Activated CD4-positive, alpha-beta T cell treated with anti-CD3 and anti-CD28 coated beads, Interleukin-2, amount 50 U/mL, for 16 hours (primary cell): ENCODE measurements at places on chromosomes 6 and 20.

DNA sequence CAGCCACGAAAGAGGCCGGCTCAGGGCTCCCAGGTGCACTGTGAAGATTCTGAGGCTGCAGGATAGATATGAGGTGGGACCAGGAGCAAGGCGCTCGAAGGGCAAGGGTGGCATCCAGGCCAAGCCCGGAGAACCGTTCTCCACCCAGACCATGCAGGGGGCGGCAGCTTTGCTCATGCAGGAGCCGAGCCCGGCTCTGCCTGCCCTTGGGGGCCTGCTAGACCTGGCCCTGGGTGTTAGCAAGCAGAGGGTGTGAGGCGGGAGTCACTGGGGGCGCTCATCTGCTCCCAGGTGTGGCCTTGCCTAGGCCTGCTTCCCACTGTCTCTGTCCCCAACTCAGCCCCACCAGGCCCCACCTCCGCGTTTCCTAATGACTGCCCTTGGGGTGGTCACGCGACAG, 59.4 kb downstream of the WDR27 start:
- DNase-seq: no peak

- DNase-seq: no peak
Measured at GRCh38 chr6:44480097-44480541, 92.6 kb downstream of the CDC5L start.

DNA sequence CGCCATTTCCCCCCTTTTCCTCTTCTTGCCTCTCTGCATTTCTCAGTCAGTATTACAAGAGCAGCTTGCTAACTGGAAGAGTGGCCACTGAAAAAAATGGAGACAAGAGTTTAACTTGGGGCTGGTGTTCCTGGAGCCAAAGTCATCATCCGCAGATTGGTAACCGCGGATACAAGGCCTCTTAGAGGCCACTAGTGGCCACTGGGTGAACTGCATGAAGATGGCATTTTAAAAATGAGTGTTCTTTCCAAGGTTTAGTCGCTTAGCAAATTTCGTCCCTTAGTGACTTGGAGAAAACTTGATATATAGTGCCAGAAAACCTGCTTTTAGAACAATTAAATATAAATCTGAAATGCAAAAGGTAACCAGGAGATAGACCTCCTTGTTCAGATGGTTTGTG, 4.8 kb downstream of the F13A1 start:
- peak; percentile 29 for DNase-seq

GRCh38 chr6:81944661-81945060, 192.2 kb upstream of the TENT5A start:
- DNase-seq: no peak

- peak; percentile 18 for DNase-seq
Measured at GRCh38 chr6:152267967-152268845, 369.0 kb downstream of the SYNE1 start.

DNA sequence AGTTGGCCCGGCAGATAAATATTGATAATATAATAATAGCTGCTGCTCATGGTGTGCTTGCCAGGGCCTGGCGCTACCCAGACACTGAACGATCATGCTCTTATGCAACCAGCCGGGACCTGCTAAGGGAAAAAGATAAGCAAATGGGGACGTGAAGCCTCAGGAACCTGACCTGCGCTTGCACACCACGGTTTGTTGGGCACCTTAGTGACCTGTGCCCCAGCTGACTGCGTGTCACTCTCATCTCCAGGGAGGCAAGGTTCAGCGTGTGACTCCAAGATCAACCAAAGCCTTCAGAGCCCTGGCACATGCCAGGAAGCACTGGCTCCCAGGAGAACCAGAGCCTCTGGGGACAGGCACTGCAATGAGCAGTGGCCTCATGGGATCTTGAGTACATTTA, 111.1 kb downstream of the AGPAT4 start:
- no peak for DNase-seq

DNA sequence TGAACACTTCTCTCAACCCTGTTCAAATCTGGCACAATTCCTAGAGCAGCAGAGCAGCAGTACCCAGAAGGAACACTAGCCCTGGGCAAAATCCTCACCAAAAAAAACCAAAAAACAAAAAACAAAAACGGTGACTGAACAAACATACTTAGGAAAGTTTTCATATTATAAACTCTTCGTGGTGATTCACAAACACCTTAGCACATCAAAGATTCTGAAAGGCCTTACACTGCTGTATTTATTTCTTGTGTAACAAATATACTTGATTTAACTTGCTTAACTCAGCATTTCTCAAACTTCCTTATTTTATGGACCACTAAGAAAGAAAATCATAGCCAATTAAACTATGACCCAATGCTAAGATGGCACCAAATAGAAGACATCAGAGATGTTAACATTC, 57.8 kb upstream of the RREB1 start:
- no peak for DNase-seq

DNA sequence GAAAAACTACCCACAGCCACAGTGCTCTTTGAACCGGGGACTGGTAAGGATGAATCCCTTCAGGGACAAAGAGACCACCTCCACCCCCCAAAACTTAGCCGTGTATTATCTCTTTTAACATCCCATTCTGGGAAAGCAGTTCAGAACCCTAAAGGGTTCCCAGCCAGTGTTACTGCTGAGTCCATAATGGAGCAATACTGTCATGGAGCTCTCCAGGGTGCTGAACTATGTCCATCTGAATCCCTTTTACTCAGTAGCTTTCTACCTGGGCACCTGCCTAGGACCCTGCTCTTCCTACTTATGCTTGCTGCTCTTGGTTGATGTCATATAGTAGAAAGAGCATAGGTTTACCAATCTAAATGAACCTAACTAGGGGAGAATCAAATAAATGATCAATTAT, 22.3 kb upstream of the SAYSD1 start:
- DNase-seq: peak; percentile 18

DNA sequence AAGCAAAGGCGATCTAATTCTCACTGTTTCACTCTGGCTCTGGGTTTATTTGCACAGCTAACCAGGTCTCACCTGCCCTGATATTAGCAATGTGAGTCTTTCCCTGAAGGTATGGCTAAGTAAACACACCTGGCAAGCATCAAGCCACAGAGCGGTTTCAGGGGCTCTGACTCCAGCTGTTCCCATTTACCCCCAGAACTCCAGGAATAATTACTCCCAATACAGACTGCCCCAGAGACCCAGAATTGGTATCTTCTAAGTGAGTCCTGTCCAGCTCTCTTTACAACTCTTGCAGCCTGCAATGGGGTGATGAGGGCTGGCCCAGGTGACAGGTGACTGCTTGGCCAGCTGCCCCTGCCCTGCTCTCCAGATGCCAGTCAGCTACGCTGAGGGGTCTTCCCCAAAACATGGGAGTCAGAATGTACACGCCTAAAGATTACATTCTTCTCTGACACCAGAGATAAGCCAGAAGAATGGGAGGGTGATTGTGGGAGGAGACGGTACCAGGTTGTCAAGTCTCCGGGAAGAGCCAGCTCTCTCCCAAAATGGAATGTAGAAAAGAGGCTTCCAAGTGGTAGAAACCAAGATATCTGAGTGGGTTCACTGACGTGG, 4.9 kb upstream of the LRRN4 start:
- DNase-seq: no peak

- DNase-seq: no peak
Measured at GRCh38 chr20:62835931-62836861, 19.3 kb downstream of the COL9A3 start.

DNA sequence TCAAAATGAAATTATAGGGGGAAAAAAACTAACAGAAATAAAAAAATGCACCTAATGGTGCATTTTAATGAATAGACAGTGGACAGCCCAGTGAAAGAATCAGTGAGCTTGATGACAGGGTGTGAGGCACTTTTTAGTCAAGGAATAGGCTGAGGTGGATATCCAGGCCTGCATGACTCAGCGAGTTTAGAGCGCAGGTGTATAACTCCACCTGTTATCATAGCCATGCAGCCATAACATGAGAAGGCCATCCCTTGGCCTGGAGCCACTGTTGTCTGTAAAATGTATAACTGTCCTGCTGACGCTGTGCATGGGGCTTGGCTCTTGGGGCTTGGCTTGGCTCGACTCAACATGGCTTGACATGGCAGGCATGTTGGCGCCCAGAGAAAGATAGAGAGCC, 331.5 kb upstream of the NOX3 start:
- DNase-seq: no peak
